ENCODE measurements at places on chromosomes 2 and 18.

DNA sequence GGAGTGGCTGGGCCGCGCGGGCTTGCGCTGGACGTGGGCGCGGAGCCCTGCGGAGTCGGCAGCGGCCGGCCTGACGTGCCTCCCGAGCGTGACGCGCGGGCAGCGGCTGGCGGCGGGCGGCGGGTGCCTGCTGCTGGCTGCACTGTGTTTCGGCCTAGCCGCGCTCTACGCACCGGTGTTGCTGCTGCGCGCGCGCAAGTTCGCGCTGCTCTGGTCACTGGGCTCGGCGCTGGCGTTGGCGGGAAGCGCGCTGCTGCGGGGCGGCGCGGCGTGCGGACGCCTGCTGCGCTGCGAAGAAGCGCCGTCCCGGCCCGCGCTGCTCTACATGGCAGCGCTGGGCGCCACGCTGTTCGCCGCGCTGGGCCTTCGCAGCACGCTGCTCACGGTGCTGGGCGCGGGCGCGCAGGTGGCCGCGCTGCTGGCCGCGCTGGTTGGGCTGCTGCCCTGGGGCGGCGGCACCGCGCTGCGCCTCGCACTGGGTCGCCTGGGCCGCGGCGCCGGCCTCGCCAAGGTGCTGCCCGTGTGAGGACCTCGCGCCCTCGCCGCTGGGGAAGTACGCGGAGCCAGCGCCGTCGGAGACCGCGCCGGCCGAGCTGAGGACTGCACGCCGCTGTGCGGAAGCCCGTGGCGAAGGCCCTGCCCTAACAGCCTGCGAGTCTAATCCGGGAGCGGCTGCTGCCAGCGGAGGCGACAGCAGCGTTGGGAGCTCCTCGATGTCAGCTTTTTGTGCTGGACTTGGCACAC, 526 bp downstream of the SFT2D3 start:
- peak; percentile 73 for DNase-seq

- no peak for DNase-seq
These were observed 17.0 kb upstream of the BCL2 start for GRCh38 chr18:63336366-63337099.

GRCh38 chr2:24704692-24705091, 88.5 kb downstream of the PTRHD1 start:
- no peak for DNase-seq

GRCh38 chr2:109260886-109261700, 132.1 kb downstream of the SH3RF3 start:
- peak; percentile 45 for DNase-seq

GRCh38 chr2:179017773-179018357, 32.1 kb downstream of the CCDC141 start:
- peak; percentile 4 for DNase-seq

DNA sequence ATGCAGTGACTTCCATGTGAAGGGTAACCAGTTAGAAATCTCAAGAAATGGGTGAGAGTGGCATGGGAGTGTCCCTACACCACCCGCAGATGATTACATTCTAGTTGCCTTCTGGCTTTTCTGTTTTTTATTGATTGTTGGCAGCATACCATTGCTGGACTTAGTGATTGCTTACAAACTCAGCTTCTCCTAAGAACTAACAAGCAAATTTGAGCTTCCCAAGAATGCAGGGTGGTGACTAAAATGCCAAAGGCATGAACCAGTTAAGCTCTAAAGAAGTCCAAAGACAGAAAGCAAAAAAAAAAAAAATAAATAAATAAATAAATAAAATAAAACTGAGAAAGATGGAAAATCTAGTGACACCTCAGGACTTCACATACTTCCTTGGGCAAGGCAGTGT, 245.5 kb upstream of the PARD3B start:
- DNase-seq: no peak

- DNase-seq: no peak
These were observed 113.1 kb downstream of the UXS1 start for GRCh38 chr2:106080959-106081358.

GRCh38 chr2:96962567-96963203, 23.7 kb downstream of the FAM178B start:
- peak; percentile 47 for DNase-seq

- no peak for DNase-seq
These were observed 21.6 kb upstream of the SPATA3 start for GRCh38 chr2:230974096-230974913.

DNA sequence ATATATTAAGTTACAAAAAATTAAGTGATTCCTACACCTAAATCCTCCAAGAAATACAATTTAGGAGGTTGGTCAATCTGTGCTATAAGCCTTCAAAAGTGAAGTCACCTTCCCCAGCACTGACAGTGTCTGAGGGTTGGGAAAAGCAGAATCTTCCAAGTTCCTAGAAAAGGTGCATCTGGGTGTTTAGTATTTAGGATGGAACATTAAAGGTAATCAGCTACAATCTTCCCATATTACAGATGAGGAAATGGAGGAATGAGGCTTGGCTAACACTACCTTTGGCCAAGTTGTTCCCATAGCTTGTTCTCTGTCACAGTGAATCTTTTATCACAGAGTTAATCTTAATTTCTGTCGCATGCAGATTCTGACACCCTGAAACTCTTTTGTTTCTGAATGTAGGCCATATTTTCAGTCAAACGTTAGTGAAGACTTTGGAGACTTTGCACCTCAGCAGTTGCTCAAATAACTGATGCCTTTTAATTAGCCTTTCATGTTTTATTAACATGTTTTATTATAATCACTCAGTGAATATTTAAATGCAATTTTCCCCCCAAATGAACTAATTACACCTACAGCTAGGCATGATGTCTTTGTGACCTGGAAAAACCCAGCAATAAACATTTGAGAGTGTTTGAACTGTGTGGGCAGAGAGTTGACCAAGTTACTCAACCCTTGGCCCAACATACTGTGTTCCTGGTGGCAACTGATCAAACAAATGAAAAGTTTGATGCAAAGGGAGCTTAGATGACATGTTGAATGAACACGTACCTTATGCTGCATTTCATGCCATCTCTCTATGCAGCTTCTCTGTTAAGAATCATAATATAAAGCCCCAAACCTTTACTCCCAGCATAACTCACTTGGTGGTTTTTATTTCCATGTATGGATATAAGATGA, 17.6 kb downstream of the FN1 start:
- no peak for DNase-seq

- no peak for DNase-seq
These were observed 62.8 kb downstream of the SMC6 start for GRCh38 chr2:17690776-17691175.

GRCh38 chr2:120229341-120229740, 6.1 kb upstream of the TMEM185B start:
- DNase-seq: no peak

GRCh38 chr2:232528746-232529460, 2.9 kb downstream of the CHRND start:
- no peak for DNase-seq

GRCh38 chr2:63132020-63132419, 81.4 kb downstream of the OTX1 start:
- no peak for DNase-seq

DNA sequence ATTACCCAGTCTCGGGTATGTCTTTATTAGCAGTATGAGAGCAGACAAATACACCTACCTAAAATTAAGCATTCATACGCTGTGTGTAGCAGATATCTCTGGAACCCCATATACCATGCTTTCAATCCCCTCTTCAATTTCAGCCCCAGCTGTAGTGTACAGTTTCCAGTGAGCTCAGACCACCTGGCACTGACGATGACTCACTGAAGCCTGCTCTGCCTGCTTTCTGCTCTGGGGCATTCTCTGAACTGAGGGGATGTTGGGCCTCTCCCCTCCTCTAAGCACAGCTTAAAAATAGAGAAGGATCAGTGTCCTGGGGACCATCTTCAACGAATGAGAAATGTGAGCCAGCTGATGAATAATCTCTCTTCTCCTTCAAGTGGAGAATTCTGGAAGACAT, 8.7 kb upstream of the CCL20 start:
- no peak for DNase-seq

GRCh38 chr2:45728458-45728942, 77.0 kb downstream of the PRKCE start:
- DNase-seq: no peak

DNA sequence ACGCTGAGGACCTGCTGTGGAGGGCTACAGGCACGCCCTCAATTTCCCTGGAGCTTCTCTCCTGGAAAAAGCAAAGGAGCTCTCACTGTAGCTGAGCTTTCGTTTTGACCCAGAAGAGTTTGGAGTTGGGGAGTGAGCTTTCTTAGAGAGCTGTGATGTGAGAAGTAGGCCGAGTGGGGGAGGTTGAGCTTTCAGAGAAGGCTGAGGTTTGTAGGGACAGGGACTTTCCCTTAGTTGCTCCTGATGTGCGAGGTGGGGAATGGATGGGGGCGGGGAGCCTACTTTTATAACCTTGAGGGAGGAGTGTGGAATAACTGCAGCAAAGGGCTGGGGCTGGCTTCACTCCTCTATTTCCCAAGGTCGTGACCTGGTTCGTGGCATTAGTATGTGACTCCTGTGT, 47.1 kb downstream of the ZNF532 start:
- DNase-seq: no peak

DNA sequence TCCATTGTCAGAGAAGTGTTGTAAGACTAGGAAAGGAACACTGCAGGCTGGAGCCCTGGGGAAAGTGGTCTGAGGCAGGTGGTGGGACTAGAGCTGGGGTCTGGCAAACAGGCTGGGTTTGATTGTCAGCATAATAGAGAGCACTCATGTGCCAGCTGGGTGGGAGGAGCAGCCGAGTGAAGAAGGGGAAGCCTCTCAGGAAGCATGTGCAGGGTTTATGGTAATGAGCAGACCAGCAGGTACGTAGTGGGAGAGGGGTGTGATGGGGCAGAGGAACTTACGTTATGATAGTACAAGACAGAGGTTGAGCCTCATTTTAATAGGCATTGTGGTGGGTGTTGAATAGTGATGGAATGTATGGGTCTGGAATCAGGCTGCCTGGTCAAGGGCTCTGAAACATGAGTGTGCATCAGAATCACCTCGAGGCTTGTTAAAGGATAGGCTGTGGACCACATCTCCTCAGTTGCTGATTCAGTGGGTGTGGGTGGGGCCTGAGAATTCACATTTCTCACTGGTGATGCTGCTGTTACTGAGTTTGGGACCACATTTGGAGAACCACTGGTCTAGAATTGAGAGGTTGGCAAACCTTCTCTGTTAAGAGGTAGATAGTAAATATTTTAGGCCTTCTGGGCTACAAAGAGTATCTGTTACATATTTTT, 1.7 kb upstream of the MGAT5 start:
- no peak for DNase-seq

- peak; percentile 79 for DNase-seq
These were observed 2.1 kb downstream of the RRM2 start for GRCh38 chr2:10124538-10125045.

DNA sequence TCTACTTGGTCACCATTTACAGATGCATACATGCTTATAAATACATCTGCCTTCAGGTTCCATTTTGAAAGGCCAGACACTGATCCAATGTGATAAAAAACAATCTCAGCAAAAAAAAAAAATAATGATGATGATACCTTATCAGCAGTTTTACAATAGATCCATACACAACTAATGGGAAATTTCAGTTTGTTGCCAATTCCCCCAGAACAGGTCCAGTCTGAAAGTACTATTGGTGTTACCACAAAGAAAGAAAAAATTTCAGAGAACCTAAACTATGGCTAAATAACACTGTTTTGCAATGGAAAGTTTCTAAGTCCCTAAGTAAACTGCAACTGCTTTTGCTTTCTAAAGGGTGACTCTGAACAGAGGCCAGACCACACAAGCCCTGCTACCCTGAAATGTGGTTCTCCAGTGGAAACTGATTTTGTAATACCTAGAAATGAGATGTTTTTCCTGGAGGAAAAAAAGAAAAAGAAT, 54.1 kb downstream of the LPIN2 start:
- DNase-seq: peak; percentile 52

GRCh38 chr2:64453770-64454385, at the start of gene LGALSL:
TSS of gene LGALSL (plus strand) at chr2:64454162. CDS start at chr2:64454546, 384 bp downstream.
- peak; percentile 53 for DNase-seq

GRCh38 chr2:238431456-238431855, 4.7 kb downstream of the ASB1 start:
- DNase-seq: no peak

DNA sequence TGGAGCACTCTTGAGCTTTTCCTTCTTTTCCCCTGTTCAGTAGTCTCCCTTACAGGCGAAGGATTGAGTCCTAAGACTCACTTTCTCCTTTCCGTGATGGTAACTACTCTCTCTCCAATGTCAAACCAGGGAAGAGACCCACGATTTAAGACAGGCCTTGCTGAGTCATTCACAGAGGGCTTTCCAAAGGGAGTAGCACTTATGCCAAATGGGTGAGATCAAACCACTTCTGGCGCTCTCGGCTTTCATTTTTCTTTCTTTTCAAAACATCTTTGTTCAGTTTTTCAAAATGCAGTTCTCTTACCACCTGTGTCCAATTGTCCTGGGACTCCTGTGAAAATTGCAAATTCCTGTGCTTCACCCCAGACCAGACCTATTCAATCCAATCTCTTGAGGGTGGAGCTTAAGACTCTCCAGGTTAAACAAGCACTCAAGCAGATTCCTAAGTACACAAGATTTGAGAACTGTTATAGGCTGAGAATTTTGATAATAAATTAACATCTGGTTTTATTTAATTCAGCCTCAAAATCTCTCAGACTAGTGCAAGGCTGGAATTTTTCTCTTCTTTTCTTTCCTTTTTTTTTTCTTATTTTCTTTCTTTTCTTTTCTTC, 14.4 kb upstream of the MRPL19 start:
- DNase-seq: no peak

DNA sequence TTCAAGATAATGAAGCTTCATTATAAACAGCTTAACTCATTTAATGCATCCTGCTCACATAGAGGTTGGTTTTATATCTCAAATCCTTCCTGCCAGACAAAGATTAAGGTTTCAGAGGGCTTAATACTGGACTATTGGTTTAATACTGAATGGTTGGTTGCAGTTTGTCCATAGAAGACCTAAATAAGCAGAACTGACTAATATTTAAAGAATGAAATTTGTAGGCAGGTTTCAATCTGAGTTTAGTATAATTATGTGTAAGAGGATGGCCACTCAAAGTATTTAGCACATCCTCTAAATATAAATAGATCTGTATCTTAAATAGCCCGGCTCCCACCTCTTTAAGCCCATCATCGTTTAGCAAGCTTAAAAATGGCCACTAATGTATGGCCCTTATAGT, 92.5 kb downstream of the EPB41L5 start:
- no peak for DNase-seq

DNA sequence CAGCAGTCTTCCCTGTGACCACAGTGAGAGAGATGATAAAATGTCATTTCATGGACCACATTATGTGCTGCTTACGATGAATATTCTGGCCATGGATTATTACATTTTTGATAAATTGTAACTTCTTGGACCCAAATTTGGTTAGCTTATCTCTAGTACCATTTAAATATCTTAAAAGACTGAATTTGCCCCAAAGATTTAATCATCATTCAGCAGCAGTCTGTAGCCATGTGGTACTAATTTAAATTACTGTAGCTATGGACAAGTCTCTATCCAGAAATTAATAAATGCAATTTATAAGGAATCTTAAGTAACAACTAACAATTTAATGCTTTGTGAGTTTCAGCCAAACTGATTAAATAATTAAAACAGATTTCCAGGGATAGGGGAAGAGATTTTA, 644.9 kb upstream of the FANCL start:
- no peak for DNase-seq

DNA sequence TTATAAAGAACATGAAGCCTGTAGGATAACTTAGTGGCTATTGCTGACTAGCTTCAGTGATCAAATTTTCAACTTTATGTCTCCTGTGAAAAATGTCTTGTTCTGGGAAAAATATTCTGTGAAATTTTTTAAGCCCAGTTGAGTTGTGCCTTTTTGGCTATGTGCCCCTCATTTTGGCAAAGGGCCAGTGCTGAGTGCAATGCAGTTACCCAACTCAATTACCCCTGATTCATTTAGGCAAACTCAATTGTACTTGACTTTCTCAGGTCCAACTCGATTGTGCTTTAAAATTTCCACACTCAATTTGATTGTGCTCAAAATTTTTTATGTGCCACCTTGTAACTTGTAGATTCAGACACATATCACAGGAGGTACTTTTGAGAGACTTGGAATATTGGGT, 548.8 kb upstream of the NRP2 start:
- no peak for DNase-seq
